NCI-H226 (cell line): ENCODE measurements at places on chromosomes 16 and 17.

DNA sequence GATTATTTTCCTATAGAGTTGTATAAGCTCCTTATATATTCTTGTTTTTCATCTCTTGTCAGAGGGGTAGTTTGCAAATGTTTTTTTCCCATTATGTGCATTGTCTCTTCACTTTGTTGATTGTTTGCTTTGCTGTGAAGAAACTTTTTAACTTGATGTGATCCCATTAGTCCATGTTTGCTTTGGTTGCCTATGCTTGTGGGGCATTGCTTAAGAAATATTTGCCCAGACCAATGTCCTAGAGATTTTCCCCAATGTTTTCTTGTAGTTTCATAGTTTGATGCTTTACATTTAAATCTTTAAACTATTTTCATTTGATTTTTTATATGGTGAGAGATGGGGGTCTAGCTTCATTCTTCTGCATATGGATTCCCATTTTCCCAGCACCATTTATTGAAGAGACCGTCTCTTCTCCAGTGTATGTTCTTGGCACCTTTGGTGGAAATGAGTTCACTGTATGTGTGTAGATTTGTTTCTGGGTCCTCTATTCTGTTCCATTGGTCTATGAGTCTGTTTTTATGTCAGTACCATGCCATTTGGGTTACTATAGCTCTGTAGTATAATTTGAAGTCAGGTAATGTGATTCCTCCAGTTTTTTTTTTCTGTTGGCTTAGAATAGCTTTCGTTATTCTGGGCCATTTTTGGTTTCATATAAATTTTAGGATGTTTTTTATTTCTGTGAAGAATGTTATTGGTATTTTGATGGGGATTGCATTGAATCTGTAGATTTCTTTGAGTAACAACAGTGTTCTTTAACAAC is 165.8 kb downstream of the ABCA8 start:
- DNase-seq = no peak

GRCh38 chr17:17785407-17785806 is 51.4 kb downstream of the SREBF1 start:
- DNase-seq = no peak

DNA sequence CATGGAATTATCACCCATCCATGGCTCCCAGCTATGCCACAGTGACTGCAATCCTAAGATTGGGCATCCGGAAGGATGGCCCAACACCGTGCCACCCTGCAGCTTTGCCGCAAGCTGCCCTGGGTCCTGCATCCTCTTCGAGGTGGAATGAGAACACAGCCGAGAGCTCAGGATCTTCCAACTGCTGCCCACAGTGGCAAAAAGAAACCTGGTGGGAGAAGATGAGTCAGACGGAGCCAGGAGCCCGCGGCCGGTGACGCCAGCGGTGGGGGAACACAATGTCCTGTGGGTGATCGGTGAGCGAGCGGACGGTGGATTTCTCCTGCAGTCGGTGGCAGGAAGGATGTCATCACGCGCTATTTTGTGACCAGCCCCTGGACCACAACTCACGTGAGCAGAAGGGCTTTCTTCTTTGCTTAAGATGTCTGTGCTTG is 20.1 kb downstream of the CD7 start:
- peak; percentile 80 for DNase-seq

- DNase-seq = no peak
Observed at GRCh38 chr16:73405851-73406250, 357.9 kb upstream of the ZFHX3 start.

DNA sequence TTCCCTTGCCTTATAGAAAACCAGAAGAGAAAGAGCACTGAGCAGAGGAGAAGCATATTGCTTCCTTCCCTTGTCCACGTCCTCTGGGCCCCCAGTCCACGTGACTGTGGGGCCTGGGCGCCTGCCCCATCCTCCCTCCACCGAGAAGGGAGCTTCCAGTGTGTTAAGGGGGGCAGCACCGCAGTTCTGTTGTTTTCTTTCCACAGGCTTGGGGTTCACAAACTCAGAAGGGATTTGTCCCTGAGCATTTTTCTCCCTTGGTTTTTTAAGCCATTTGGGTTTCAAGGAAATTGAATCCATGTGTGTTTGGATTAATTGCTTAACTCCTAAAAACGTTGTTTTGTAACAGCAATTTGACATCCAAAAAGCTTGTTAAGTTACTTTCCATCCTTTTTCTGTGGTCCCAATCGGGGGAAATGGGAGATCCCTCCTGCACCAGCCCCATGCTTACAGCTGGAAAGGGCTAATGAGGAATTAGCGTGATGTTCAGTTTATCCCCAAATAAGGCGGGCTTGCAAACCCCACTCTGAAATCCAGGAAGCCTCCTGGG is 347.5 kb upstream of the TNRC6C start:
- DNase-seq = no peak

- DNase-seq = no peak
Observed at GRCh38 chr17:66975188-66975587, 10.7 kb downstream of the CACNG4 start.

GRCh38 chr17:46976626-46977270 is 2.3 kb downstream of the RPRML start:
- DNase-seq = no peak

DNA sequence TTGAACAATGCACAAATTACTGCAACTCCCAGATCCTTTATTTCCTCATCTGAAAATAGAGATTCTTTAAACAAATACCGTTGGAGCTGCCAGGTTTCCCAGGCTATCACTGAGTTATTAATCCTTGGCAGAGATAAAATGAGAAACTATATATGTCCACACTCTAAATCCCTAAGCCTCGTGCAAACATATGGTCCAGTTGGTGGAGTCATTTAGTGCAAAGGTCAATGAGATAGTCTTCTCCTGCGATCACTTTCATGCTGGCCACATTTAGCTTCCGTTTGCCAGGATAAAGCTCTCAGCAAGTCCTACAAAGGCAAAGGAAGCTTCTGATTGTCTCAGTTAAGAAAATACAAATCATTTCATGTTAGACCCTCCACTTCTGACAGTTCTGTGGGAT is 11.0 kb downstream of the GRIN2A start:
- DNase-seq = no peak

DNA sequence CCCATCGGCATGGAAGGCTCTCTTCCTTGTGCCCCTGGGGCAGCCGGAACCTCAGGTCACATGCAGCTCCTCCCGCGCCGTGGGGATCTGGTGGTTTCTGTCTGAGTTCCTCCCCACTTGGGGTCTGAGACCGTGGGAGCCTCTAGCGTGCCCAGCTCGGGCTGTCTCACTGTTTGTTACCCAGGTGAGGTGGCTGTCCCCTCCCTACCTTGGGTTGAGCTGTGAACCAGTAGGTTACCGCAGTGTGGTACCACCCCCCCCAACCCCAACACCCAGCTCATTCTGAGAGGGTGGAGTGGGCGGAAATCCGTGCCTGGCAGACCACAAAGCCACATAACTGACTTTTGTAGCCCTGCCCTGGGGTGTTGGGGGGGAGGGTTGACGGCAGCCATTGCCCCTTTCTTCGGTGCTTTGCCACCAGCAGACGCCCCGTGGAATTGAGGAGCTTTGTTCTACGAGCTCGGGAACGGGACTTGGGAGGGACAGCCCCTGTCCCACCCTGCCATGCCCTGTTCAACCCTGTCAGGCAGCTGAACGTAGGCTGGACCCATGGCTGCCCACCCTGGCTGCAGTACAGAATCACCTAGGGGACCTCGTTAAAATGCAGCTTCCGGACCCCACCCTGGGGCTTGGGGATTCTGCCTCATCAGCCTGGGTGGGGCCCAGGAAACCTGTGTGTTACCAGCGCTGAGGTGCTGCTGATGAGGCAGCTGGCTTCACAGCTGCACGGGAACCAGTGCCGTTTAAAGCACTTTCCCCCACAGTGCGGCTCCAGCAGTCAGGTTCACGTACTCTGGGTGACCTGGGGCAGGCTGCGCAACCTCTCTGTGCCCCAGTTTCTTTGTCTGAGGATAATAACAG is 18.5 kb downstream of the RAP1GAP2 start:
- DNase-seq = no peak

- peak; percentile 87 for DNase-seq
Observed at GRCh38 chr16:84062734-84063640, 20.4 kb upstream of the SLC38A8 start.

- DNase-seq = peak; percentile 25
Observed at GRCh38 chr17:35088356-35088880, 24.9 kb upstream of the RFFL start.

DNA sequence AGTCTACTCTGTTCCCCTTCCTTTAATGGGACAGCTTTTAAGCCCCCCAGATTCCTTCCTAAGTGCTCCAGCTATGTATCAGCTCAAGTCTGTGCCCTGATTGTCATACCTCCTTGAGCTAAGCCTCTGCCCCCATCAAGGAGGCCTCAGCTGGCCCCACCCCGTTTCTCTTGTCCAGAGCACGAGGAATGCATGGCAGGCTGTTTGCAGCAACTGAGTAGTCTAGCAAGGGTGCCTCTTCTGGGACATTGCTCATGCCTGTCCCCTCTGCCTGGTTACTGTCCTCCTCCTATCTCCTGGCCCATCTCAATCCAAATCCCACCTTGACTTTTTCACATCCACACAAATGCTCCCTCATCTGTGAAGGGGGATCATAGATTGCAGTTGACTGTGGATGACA is 27.8 kb upstream of the TMEM220 start:
- DNase-seq = no peak

GRCh38 chr17:36674278-36674650 is 72.9 kb downstream of the MRM1 start:
- no peak for DNase-seq

GRCh38 chr16:29315046-29315445 is 91.5 kb downstream of the NPIPB11 start:
- no peak for DNase-seq

GRCh38 chr17:66347661-66348514 is 45.5 kb downstream of the PRKCA start:
- DNase-seq = peak; percentile 19

DNA sequence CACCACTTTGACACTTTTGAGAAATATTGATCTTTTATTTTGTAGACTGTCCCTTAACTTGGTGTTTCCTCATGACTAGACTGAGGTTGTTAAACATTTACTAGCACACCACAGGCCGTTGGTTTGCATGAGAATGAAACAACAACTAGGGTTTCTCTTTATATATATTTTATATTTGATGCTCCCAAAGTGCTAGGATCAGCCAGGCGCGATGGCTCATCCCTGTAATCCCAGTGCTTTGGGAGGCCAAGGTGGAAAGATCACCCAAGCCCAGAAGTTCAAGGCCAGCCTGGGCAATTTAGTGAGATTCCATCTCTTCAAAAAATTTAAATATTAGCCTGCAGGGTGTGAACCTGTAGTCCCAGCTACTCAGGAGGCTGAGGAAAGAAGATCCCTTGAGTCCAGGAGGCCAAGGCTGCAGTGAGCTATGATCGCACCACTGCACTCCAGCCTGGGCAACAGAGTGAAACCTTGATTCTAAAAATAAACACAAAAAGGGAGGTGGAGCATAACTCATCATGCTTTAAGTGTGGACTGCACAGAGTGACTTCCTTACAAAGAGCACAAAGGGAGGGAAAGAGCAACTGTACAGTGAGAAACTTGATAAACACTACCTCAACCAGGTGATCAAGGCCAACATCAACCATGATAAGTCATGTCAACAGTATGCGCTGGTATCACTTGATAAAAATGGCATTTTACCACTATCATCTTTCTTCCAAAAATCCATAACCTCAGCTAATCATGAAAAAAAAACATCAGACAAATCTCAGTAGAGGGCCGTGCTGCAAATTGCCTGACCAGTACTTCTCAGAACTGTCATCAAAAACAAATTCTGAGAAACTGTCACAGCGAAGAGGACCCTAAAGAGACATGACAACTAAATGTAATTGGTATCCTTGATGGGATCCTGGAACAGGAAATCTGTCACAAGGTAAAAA is 72.8 kb upstream of the ATF7IP2 start:
- DNase-seq = no peak

GRCh38 chr16:24499193-24499814 is 40.1 kb upstream of the RBBP6 start:
- DNase-seq = no peak

DNA sequence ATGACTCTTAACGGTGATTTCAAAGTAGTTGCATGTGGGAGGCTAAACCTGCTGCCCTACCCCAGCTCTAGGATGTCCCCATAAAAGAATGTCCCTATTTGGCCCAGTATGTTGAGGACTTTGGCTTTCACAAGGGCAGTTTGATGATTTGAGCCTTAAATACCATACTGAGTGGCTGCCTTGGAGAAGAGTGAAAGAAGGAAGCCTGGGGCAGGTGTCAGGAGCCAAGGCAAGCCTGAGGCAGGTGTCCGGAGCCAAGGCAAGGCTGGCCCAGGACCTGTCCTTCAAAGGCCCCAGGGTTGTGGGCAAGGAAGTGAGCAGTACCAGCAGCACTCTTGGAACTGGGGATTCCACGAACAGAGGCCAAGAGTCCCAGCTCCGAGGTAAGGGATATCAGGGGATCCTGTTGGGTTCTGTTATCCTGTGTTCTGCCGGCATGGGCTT is 18.6 kb downstream of the ST6GALNAC2 start:
- no peak for DNase-seq

DNA sequence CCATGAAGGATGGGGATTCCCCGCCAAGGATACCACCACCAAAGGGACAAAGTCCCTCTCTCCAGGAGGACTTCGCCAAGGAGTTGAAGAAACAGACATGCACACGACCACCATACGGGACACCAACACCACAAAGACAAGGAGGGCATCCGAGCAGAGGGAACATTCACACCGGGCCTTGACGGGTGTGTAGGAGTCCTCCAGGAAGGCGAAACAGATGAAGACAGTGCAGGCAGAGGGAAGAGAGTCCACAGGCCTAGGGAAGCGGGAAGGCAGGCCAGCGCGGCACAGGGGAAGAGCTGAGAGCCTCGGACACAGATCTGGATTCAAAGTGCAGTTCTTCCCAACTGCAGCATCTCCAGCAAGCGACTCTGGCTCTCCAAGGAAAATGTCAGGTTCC is 10.8 kb downstream of the COTL1 start:
- DNase-seq = no peak

DNA sequence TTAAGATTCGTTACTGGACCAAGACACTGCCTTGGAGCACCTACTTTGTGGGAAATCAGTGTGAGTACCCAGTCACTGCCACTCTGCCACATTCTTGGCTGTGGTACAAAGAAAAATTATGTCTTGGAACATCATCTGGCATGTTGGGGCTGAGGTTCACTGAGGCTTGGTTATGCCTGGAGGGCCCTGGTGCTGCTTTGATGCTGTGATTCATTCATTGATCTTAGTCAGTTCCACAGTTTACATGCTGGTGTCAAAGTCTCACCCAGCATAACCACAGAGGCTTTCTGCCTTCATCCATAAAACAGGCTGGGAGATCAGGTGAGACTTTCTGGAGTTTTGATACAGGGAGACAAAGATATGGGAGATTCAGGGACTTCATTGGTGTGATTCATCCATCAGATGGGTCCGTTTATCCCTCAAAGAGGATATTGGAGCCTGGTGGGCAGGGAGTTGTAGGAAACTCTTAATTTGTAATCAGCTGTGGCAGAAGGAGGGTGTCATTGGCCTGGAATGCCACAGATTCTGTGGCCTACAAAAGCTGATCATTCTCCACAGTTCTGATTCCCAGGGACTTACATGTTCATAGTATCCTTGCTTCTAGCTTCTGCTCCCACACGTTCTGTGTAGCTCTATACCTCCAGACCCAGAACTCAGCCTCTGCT is 322.5 kb downstream of the PMP22 start:
- DNase-seq = no peak

- DNase-seq = no peak
Observed at GRCh38 chr16:51880776-51881175, 666.2 kb downstream of the TOX3 start.

GRCh38 chr16:4626396-4626795 is 1.8 kb downstream of the MGRN1 start:
- no peak for DNase-seq
